ENCODE measurements at places on chromosomes 6 and 20. TPM values are rescaled to one million over a fixed set of nuclear protein-coding genes. Genes with fewer than 3 reads are reported as not detected.
A peak's percentile ranks its signal among the peaks of the same experiment; 100 is the strongest.

VWA7 gene
- total RNA-seq = 0.34 TPM

ADGRF1 gene
- total RNA-seq = not detected

GINM1 gene
- 21.7 TPM for total RNA-seq

IRF4 gene
- total RNA-seq = not detected

- no peak overlapping the region for H3K4me3 ChIP-seq
- H3K36me3 ChIP-seq = no peaks in the 10 kb centered on the region
- peak; percentile 83 for DNase-seq
- H3K4me1 ChIP-seq = peaks cover 7% of the 10 kb centered on the region
Observed at GRCh38 chr20:38337561-38338140, 8.6 kb upstream of the LBP start.

- no peaks in the 10 kb centered on the region for H3K36me3 ChIP-seq
- H3K27me3 ChIP-seq = no peaks in the 10 kb centered on the region
- no peak overlapping the region for H3K4me3 ChIP-seq
- DNase-seq = no peak
- H3K27ac ChIP-seq = no peak overlapping the region
Observed at GRCh38 chr6:77026341-77026740, 436.9 kb downstream of the HTR1B start.

DNA sequence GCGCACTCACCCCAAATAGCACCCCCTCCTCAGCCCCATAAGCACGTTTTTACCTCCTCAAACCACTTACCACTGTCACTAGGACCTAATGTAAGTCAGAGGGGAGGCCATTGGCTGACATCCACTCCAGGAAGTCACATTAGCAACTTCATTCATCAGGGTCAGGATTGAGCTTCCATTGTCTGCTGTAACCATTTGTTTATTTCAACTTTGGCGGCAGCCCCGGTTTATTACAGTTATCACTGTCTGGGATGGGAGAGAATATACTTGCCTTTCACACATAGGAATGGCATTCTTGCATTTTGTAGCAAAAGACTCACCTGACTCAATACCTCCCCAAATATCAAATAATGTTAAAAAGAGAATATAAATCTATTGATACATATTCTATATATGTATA lies 38.3 kb downstream of the MAFB start:
- DNase-seq = no peak
- no peaks in the 10 kb centered on the region for H3K27me3 ChIP-seq
- no peaks in the 10 kb centered on the region for H3K4me1 ChIP-seq
- no peak overlapping the region for H3K27ac ChIP-seq
- no peak overlapping the region for H3K4me3 ChIP-seq

DNA sequence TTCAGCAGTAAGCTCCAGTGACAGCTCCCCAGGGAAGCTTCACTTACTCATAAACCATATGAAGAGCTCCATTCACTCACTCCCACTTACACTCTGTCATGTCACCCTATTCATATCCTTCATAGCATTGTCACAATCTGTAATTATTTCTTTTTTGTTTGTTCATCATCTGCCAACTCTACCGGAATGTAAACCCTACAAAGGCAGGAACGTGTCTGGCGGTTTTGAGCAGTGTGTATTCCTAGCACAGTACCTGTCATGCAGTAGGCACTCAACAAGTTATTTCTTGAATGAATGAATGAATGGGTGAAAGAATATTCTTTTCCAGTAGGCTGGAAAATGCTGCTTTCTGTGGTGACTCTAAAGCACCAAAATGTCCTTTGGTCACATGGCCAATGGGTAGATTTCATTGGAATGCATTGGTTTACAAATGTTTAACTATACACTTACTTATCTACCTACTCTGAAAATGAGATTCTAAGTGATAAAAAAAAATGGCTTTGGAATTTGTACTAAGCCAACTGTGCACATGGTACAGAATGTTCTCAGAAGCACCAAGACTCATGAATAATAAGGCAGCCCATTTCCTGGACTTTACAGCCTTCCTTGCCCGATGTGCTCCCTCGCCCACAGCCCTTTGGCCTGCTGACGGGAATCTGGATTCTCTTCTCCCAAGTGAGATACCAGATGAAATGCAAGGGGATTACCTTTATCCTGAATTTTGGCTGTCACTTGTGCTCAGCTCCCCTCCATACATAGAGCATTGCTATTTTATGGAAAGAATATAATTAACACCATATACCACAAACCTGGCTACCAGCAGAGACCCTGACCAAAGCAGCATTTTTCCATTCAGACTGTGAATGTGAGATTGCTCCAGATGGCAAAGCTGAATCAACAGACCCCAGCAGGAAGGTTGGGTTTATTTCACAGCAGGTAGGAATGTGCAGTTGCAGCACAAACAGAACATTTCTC lies 273.3 kb downstream of the ALDH8A1 start:
- H3K4me3 ChIP-seq = no peak overlapping the region
- no peaks in the 10 kb centered on the region for H3K4me1 ChIP-seq
- H3K36me3 ChIP-seq = no peaks in the 10 kb centered on the region
- DNase-seq = no peak
- H3K27me3 ChIP-seq = no peaks in the 10 kb centered on the region
- no peak overlapping the region for H3K27ac ChIP-seq

Measured in Karpas-422 (cell line).